Stimulated activated CD4-positive, alpha-beta T cell treated with anti-CD3 and anti-CD28 coated beads, Interleukin-12 subunit alpha, Interleukin-12 subunit beta, amount 100 ng/mL, for 24 hours (primary cell): ENCODE measurements at places on chromosomes 16 and 17.

DNA sequence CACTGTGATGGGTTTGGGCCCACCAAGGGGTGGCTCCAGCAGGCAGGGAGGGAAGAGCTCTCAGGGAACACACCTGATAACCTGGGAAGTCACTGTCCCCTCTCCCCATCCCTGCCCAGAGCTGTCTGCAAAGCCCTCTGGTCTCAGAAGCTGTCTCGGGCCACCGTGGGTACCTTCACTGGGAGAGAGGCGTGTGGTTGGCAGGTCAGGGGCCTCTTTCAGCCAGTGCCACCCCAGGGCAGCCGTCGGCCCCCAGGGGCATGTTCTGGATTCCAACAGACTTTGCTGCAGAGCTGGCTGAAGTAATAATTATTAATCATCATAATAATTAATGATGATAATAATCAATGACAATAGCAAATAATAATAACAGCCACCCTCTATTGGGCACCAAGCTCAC, 21.1 kb downstream of the MGAT5B start:
- no peak for DNase-seq

DNA sequence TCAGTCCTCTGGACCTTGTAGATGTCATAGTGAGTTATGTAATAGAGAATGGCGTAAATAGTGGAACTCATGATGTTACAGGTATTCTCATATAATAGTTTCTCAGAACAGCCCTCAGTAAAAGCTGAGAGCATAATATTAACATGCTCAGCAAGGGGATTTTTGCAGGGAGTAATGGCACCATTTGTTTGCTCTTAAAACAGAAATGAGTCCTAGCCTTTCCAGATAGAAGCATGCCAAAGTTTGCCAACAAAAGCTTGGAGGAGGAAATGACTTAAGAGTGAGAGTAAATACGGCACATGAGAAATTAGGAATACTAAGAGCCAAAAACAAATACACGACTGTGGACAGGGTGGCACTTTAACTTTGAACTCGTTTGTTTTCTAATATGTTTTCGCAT, 198.4 kb downstream of the ANKFN1 start:
- no peak for DNase-seq

DNA sequence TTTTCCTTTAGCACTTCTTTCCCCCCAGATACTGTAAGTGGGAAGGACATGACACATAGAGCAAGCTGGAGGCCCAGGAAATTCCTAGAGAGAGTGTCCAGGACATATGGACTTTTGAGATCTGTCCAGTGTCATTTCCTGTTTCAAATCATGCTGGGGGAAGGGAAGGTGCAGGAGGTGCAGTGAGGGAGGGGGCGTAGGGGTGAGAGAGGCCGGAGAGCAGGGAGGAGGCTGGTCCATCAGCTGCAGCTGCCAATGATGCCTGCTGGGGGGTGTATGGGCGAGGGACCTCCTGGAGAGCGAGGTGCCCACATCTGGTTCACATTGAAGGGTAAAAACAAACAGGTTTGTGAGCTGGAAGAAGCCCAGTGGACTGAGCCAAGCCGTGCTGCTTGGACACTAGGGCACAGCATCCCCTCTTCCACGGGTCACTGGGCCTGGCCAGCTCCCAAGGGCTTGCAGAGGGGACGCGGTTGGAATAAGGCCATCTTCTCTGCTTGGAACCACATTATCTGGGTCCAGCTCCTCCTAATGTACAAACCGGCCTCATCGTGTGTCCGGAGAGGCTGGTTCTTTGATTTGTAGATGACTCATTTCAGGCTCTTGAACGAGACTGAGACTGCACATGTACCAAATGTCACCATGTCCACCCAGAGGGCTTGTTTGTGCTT, 70.4 kb upstream of the SMURF2 start:
- DNase-seq, result no peak

- no peak for DNase-seq
Measured at GRCh38 chr16:2528161-2529060, 2.8 kb downstream of the CEMP1 start.

GRCh38 chr17:59335685-59336084, 4.2 kb downstream of the YPEL2 start:
- DNase-seq, result no peak

- no peak for DNase-seq
Measured at GRCh38 chr17:19398301-19399181, 11.6 kb upstream of the MFAP4 start.

- DNase-seq, result no peak
Measured at GRCh38 chr17:82424001-82424862, 5.8 kb upstream of the OGFOD3 start.

GRCh38 chr17:329784-330420, 22.7 kb downstream of the RPH3AL start:
- no peak for DNase-seq

DNA sequence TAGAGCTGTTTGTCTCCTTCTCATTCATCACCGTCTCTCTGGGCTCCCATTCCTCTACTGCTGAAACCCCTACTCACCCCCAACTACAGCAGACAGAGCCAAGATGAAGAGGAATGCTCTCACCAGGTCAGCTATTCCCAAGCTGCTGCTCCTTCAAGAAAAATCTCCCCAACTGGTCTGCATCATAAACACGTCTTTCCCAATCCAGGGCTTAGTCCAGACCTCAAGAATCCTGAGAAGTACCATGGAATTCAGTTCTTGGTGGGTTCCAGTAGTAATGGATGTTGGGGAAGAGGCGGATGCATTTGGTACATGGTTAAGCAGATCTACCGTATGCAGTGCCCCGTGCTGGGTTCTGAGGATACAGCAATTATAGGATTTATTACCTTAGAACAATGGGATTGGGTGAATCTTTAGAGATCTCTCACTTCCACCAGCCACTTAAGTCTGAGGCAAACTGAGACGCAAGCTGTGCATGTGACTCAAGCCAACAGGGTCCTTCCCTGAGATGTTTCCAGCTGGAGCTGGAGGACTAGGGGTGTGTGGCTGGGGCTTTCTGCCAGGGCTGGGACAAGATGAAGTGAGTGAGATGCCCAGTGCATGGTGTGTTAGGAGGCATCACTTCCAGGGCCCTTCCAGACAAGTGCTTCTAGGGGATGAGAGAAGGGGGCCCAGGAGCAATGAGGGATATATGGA, 232.7 kb upstream of the CDH5 start:
- DNase-seq, result no peak

GRCh38 chr16:50458667-50459495, 89.3 kb upstream of the NKD1 start:
- no peak for DNase-seq

GRCh38 chr17:70577456-70577855, 408.1 kb downstream of the KCNJ2 start:
- DNase-seq, result no peak

- DNase-seq, result no peak
Measured at GRCh38 chr16:67580202-67580601, 17.9 kb downstream of the CTCF start.

DNA sequence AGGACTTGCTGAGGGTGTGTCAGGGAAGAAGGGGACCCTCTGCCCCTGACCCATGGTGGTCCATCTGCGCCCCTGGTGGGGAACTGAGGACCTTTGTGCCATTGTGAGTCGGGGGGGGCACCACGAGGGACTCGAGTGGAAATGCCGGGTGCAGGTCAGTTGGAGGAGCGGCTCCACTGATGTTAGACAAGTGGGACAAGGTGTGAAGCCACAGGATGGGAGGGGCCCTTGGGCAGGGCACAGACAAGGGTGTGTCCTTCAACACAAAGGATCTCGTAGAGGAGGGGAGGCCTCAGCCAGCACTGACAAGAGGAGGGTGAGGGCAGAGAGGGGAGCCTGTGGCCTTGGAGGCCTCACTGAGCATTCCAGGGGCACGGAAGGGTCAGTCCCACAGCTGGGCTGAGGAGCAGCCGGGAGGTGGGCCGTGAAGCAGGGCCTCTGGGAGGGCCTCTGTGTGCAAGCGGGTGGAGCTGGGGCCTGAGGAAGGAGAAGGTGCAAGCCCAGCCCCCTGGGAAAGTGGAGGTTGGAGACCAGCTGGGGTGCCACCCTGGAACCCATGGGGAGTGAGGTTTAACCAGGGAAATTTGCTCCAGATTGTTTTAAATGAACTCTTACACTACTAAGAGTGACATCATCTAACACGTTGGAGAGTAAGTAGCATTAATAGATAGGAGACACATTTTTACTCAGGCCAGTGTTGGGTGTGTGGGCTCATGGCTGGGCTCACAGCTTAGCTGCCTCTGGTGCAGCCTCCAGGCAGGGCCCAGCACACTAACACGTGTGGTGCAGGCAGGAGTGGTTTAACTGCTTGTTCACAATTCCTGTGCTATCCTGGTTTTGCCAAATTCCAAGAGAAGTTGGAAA, 27.9 kb downstream of the NARF start:
- DNase-seq, result no peak

- DNase-seq, result no peak
Measured at GRCh38 chr16:58678716-58679115, 5.9 kb downstream of the SLC38A7 start.

- no peak for DNase-seq
Measured at GRCh38 chr17:17540278-17540906, 44.2 kb upstream of the RASD1 start.

DNA sequence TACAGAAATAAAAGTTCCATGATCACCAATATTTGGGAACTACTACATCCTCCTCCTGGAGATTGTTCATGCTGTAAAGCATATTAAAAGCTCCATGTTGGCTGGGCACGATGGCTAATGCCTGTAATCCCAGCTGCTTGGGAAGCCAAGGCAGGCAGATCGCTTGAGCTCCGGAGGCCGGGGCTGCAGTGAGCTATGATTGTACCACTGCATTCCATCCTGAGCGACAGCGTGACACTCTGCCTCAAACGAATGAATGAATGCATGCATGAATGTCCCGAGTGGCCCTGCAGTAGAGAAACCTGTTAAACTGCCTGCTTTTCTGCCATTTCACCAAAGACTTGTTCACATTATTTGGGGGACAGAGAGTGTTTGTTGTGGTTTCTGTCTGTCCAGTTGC, 15.0 kb downstream of the CNEP1R1 start:
- no peak for DNase-seq

DNA sequence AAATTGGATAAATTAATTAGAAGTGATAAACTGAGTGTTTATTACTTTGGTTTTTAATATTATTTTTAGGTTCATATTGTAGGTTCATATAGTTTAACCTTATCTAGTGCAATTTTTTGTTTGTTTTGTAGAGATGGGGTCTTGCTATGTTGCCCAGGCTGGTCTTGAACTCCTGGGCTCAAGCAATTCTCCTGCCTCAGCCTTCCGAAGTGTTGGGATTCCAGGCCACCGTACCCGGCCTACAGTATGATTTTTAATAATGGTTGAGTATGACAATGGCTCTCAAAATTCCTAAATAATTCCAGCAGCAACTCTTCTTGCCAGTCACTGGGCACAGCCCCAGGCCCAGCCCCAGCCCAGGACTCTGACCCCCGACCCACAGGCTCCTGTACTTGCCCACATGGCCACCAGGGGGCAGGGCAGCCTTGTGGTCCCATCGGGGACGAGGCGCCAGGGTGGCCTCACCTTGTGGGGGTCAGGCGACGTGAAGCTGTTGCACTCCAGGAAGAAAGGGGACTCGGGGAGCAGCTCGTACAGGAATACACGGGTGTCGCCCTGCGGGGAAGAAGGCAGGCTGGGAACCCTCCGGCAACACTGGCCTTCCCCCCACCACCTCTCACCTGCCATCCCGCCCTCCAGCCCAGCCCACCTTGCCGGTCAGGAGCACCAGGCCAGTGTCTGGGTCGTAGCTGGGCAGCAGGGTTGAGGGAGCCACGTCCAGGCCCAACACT, 7.9 kb upstream of the PAM16 start:
- DNase-seq, result peak; percentile 48

GRCh38 chr16:23485841-23486240, 24.5 kb downstream of the GGA2 start:
- DNase-seq, result no peak

DNA sequence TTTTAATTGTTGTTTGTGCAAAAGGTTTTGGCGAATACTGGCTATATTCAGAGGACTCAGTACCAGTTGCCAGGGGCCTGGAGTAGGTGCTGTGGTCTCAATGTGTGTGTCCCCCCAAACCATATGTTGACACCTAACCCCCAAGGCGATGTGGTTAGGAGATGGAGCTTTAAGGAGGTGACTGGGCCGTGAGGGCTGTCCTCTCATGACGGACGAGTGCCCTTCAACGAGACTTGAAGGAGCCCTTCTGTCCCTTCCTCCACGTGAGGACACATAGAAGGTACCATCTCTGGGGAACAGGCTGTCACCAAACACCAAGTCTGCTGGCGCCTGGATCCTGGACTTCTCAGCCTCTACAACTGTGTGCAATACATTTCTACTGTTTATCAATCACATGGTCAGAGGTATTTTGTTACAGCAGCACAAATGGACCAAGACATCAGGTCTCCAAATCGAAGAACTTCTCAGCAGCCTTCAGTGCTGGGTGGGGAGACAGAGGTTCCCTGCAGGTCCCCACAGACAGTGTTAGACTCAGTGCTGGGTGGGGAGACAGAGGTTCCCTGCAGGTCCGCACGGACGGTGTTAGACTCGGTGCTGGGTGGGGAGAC, 24.8 kb upstream of the METRNL start:
- DNase-seq, result no peak

DNA sequence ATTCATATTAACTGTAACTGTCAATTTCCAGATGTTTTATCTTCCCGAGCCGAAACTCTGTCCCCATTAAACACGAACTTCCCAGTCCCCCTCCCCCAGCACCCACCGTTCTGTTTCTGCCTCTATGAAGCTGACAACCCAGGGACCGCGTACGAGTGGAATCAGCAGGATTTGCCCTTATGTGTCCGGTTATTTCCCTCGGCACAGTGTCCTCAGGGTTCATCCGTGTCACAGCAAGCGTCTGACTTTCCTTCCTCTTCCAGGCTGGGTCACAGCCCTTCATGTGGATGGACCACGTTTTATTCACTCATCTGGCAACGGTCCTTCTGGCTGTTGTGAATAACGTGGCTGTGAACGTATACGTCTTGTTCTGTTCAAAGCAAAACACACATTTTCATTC, 31.3 kb downstream of the METRNL start:
- DNase-seq, result no peak

- DNase-seq, result no peak
Measured at GRCh38 chr17:50779747-50780353, 12.5 kb upstream of the ANKRD40CL start.

DNA sequence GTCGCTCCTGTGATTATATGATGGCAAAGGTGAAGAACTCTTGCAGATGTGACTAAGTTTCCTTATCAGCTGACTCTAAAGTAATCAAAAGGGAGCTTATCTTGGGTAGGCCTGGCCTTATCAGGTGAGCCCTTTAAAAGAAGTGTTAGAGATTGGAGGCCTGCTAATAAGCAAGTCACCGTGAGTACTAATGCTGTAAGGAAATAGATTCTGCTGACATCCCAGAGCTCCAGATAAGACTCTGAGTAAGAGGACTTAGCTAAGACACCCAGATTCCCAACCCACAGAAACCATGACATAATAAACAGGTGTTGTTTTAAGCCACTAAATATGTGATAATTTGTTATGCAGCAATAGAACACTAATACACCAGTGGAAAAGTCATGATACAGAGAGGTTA, 99.9 kb upstream of the FAM20A start:
- no peak for DNase-seq
